Putamen (tissue), 1 donor: ENCODE measurements at places on chromosomes 13 and 19.

GRCh38 chr13:108733022-108733560 is 103.7 kb downstream of the MYO16 start:
- DNase-seq = no peak

GRCh38 chr13:111122056-111122455 is 6.9 kb downstream of the ARHGEF7 start:
- no peak for DNase-seq

- no peak for DNase-seq
Observed at GRCh38 chr19:55080968-55081769, 5.5 kb downstream of the EPS8L1 start.

DNA sequence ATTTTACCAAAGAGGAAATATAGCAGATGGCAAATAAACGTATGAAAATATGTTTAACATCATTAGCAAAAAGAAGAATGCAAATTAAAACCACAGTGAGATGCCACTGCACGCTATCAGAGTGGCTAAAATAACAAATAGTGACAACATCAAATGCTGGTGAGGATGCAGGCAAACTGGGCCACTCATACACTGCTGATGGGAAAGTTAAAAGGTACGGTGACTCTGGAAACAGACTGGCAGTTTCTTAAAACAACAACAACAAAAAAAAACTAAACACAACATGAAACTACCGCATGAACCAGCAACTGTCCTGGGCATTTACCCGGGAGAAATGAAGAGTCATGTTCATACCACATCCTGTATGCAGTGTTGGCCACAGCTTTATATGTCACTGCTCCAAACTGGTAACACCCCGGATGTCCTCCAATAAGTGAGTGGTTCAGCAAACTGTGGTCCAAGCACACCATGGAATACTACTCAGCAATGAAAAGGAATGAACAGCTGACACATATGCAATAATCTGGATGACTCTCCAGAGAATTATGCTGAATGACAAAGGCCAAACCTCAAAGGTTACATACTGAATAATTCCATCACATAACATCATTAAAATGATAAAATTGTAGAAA is 22.3 kb downstream of the EPS15L1 start:
- no peak for DNase-seq

DNA sequence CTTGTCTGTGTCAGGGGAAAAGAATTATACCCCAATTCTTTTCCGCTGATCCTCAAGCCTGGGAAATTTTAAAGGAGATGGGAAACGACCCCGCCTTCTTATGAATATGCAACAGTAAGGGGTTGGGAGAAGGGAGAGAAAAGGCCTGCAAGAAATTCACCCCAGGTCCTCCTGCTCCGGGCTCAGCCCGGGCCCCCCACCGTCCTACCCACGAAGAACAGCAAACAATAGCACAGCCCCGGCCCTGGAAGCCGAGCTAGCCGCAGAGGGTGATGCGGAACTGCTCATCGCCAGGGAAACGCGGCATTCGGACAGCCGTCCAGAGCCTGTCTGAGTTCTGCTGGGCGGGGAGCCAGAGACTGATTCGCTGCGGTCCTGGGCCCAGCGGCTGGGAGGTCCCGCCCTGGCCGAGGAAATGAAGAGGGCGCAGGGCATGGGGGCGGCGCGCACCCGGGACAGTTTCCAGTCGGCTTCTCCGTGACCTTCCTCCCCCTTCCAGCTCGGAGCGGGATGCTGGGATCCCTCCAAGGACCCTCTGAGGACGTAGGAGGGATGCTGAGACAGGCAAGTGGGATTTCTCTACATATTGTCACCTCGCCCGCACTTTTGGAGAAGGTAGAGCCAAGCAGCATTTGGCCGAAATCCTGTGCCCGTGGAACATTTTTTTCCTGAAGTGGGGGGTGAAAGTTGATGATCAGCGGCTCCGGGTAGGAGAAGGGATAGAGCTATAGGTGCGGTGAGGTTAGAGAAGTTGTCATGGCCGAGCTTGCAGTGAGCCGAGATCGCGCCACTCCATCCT is 82.3 kb upstream of the C1QTNF9B start:
- DNase-seq = peak; percentile 81

DNA sequence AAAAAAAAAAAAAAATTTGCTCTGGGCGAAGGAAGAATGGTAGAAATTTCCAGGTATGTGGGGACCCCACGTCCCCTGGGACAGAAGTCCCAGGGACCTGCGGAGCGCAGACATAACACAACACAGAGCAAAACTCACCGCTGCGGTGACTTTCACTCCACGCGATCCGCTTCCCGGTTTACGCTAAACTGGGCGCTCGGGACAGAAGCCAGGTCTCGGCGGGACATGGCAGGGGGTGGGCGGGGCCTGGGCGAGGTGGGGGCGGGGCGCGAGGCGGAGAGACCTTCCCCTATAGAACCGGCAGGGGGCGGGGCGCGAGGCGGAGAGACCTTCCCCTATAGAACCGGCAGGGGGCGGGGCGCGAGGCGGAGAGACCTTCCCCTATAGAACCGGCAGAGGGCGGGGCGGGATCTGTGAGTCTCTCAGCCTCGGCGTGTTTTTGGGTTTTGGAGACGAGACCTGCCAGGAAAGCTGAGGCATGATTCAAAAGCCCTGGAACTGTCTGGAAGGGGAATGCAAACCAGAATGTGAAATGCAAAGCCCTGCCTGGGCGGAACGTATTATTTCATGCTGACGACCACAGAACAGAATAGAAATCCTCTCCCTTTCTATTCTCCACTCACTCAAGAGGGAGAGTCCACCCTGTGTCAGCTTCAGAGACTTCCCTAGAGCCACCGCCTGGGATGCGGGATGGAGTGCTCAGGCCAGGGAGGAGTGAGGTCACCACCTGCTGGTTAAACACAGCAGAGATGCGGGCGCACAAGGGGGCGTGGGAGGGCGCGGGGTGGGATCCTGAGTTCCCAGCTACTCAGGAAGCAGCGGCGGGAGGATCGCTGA is 20.2 kb upstream of the ERVV-1 start:
- DNase-seq = peak; percentile 42

DNA sequence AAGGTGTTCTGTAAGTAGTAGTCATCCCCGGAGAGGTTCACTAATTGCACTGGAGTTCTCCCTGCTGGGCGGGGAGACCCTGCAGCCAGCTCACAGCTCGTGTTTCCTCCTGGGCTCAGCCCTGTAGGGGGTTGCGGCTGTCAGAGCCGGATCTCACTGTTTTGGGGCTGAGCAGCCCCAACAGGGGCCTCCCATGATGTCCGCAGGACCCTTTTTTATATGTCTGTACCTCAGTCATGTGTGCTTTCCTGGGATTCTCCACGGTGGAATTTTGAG is 130.2 kb upstream of the MCF2L start:
- no peak for DNase-seq

- no peak for DNase-seq
Observed at GRCh38 chr13:96575423-96576320, 418.6 kb downstream of the OXGR1 start.

- DNase-seq = no peak
Observed at GRCh38 chr13:44801990-44802389, 187.3 kb downstream of the NUFIP1 start.

GRCh38 chr19:10111405-10111811 is at the start of gene P2RY11:
Gene P2RY11 (plus strand): TSS chr19:10111693. CDS start chr19:10111722, 29 bp downstream.
- DNase-seq = no peak

GRCh38 chr13:32585550-32586079 is 637 bp upstream of the PDS5B start:
- DNase-seq = no peak

GRCh38 chr19:33394006-33394722 is 20.7 kb downstream of the CEBPG start:
- DNase-seq = no peak

DNA sequence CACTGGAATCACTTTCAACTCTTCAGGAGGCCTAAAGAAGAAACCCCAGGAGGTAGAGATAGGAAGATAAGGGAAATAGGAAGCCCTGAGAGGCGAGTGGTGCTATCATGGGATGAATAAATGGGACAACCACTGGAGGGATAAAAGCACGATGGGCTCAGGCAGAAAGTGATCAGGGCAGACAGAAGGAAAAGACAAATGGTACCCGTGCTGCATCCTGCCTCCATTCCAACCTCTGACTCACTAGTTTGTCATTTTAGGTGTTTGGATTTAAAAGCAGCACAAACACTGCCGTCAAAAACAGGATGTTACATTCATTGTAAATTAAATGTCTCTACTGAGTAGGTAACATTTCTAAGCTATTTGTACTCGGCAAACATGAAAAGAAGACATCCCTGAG is 314.3 kb upstream of the HTR2A start:
- DNase-seq = no peak

DNA sequence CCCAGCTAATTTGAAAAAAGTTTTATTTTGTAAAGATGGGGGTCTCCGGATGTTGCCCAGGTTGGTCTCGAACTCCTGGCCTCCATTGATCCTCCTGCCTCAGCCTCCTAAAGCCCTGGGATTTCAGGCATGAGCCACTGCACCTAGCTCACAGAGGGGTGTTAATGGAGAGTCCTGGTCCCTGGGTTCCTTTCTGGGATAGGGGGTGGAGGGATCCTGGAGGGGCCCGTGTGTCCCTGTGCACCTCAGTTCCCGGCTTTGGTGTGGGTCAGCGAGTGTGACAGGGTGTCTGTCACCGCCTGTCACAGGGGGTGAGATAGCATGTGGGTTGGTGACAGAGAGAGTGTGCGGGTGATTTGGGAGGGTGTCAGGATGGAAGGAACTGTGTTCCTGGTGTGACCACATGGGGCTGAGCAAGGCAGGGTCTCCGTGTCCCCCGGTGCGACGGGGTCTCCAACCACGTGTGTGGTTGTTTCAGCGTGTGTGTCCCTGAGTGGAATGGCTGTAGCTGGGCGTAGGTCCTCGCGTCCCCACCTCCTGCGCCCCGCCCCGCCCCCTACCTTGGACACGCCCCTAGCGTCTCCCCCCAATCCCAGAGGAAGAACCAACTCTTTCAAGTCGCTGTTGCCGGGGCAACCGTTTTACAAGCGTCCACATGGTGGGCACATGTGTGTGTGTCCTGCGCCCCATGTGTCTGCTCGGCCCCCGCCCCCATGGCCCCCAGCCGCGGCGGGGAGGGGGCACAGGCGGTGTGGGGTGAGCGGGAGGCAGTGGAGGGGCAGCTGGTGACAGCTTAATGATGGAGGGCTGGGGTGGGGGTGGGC is 2.9 kb upstream of the NRTN start:
- DNase-seq = no peak

- no peak for DNase-seq
Observed at GRCh38 chr13:24008679-24009078, 111.4 kb upstream of the C1QTNF9B start.

DNA sequence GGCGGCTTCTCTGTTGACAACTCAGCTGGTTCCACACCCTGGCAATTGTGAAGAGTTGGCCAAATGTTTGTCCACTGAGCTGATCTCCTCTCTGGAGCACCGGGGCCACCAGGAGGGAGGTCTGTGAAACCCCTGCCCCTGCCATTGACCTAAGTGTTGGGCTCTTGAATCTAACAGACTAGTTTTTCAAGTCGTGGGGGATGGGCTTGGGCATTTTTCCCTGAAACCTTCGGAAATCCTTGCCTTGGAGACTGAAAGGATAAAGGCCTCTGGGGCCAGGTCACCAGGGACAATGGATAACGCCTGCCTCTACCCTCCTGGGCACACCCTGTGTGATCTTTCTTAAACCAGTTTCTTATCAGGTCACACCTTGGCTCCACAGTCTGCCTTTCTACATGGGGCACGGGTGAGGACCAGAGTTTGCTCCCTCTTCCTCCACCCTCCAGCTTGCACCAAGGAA is 881 bp downstream of the GEMIN7 start:
- no peak for DNase-seq

GRCh38 chr13:71772361-71772760 is 94.6 kb downstream of the DACH1 start:
- DNase-seq = peak; percentile 59

GRCh38 chr13:74115133-74115532 is 19.1 kb downstream of the KLF12 start:
- DNase-seq = no peak

- no peak for DNase-seq
Observed at GRCh38 chr13:112820318-112820717, 130.5 kb downstream of the ATP11A start.

- DNase-seq = no peak
Observed at GRCh38 chr19:14718522-14719116, 28.8 kb downstream of the ZNF333 start.

DNA sequence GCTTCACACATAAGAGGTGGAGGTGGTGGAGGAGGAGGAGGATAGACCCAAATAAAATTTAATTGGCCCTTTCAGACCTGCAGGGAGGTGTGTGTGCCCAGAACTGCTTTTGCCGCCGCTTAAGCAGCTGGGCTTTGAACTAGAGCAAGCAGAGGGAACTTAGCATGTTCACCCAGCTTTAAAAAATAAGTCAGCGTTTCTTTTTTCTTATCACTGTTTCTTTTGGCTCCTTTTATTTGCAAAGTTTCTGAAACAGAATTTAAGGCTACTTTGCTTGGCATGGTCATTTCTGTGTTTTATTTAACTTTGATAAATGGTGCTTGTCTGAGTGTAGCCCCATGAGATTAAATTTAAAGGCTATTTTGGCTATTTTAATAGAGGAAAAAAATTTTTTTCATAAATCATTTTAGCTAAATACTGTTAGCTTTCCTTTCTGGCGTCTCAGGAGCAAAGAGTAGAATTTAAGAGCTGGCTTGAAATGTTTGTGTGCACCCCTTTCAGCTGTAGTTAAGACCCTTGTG is 43.3 kb upstream of the RNF113B start:
- no peak for DNase-seq

DNA sequence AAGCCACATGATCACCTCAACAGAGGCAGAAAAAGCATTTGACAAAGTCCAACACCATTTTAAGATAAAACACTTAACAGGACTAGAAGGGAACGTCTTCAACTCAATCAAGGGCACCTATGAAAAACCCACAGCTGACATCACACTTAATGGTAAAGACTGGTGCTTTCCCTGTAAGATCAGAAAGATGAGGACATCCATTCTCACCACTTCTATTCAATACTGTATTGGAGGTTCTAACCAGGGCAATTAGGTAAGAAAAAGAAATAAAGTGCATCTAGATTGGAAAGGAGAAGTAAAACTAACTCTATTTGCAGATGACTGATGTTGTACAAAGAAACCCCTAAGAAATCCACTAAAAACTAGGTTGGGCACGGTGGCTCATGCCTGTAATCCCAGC is 11.2 kb upstream of the AKAP8 start:
- DNase-seq = no peak

DNA sequence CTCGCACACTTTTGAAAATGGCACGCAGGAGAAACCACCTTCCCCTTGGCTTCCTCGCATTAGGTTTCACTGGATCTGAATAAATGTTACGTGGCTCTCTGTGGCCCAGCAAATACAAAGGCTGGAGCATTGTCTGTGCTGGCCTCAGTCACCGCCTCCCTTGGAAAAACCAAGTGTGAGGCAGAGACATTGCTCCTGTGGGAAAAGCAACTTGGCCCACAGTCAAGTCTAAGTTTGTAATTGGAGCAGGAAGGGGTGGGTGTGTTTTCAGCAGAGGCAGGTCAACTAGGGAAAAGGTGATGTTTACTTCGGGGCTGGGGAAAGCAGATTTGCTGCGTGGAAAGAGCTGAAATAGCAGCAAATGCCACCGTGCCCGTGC is 101.6 kb downstream of the IRS2 start:
- DNase-seq = peak; percentile 43

GRCh38 chr19:17054746-17055145 is 20.5 kb downstream of the HAUS8 start:
- DNase-seq = no peak

DNA sequence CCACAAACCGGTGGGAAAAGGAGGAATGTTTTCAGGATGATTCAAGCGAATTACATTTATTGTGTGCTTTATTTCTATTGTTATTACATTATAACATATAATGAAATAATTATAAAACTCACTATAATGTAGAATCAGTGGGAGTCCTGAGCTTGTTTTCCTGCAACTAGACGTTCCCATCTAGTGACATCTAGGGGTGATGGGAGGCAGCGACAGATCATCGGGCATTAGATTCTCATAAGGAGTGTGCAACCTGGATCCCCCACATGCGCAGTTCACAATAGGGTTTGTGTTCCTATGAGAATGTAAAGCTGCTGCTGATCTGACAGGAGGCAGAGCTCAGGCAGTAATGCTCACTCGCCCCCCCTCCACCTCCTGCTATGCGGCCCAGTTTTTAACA is 54.5 kb downstream of the SPTBN4 start:
- DNase-seq = no peak
